ENCODE measurements at places on chromosomes 6 and 20.

DNA sequence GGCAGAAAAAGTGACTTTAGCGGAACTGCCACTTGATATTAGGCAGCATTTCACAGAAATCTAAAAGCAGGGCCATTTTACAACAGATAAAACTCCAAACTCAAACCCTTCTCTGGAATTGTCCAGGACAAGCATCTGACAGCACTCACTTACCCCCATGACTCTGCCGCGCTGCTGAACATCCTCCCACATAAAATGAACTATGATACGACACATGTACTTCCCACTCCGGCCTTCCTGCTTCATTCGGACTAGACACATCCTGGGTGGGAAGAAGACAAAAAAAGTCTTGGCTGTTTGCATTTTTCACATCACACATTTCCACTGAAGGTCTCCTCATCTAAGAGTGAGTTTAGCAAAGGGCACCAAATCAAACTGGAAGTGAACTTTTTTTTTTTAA is 54.8 kb upstream of the FAM83C start:
- no peak for DNase-seq

DNA sequence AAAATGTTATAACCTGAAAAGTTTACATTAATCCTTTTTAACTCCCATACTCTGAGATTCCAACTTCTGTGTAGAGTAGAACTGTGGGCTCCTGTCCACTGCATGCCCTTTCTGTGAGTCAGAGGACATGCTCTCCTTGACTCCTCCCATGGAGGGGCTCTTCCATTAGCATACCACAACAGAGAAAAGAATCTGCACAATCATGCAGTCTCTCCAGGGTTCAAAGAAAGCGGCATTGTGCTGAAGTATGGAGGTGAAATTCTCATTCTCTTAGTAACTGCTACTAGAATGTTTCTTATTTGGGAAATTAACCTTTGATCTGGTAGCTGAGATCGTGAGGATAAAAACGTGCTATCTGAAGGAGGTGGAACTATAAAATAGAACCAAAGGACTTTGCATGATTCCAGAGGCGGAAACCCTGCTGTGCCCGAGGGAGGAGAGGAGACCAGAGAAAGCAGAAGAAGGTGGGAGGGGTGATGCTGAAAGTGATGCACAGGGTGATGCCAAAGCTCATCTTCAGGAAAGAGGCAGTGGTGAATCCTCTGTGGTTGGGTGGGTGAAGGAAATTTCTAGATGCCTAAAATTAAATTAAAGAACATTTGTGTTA is 202.2 kb upstream of the PCSK2 start:
- DNase-seq: no peak

GRCh38 chr6:77425216-77425615 is 38.1 kb downstream of the HTR1B start:
- no peak for DNase-seq

GRCh38 chr6:110475066-110475653 is 1.3 kb downstream of the SLC22A16 start:
- no peak for DNase-seq

DNA sequence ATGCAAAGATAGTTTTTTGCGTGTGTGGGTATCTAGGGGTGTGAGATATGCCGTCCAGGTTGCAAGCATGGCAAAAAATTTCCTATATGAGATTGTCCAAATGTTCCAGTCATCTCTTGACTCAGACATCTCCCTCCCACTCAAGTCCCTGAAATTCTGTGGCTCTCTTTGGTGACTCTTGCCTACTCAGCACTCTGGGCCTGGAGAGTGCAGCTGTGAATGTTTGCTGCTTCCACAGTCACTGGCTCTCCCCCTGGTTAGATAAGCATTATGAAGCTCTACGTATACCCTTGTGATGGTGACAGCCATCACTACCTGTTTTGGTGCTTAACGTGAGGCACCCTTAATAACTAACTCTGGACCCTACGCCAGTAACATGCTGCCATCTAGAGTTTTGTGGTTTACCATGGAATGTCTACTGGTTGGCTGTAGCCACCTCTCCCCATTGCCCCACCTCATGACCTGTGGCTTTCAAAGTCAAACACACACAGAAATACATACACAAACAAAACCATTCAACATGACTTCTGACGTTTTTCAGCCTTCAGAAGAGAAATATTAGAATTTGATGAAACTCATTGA is 621.9 kb upstream of the CITED2 start:
- no peak for DNase-seq

DNA sequence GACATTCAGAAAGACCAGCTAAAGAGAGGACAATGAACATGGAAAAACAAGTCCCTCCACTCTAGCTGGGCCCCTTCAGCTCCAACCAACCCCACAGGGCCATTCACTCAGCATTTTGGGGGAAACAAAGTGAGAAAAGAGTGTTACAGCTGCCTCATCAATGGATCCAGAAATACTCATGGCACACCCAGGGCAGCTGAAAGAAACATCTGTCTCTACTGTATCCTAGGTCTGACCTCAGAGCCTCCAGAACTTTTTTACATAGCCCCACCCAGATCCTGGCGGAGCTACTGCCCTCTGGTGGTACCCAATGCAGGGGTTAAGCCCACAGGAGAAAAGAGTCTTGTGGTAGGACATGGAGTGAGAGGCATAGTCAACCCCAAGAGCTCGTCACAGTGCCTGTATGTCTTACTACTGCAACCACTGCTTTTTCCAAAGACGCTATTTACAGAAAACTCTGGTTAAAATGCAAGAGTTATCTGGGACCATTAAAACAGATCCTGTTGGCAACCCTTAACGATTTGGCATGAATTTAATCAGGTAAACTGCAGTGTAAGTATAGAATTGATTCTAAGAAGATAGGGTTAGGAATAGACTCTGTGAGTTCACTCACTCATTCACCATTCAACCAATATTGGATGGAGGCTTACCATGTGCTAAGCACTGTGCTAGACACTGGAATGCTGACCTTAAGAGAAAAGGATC is 37.4 kb upstream of the FAM83C start:
- DNase-seq: peak; percentile 37

GRCh38 chr6:136113736-136114173 is 136.4 kb downstream of the MTFR2 start:
- DNase-seq: no peak

DNA sequence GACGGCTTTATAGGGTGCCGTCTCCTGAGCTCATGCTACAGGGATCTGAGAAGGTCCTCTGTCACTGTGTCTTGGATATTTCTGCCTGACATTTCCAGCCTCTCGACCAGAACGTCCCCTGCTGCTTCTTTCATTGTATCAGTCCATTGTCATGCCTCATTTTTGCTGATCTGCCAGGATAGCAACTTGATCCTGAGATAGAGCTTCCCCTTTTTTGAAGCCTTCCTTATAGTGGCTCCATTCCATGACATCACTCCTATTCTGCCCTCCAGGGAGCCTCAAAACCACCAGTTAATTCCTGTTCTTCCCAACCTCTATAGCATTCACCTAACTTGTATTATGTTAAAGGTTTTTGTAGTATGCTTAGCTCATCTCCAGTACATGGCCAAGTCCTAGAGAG is 431.8 kb upstream of the NOX3 start:
- DNase-seq: no peak

GRCh38 chr6:127791779-127792528 is 108.9 kb downstream of the THEMIS start:
- DNase-seq: no peak

- DNase-seq: no peak
These were observed 260.9 kb downstream of the TAF4 start for GRCh38 chr20:61804752-61805295.

- no peak for DNase-seq
These were observed 50.5 kb downstream of the SOBP start for GRCh38 chr6:107540465-107540857.

Data from stimulated activated effector memory CD8-positive, alpha-beta T cell treated with anti-CD3 and anti-CD28 coated beads, Interleukin-12 subunit alpha, Interleukin-12 subunit beta, amount 100 ng/mL, for 72 hours (primary cell).